ENCODE measurements at places on chromosomes 7 and 10.

- DNase-seq: peak; percentile 35
Measured at GRCh38 chr10:112375721-112376395, 1.9 kb downstream of the ACSL5 start.

DNA sequence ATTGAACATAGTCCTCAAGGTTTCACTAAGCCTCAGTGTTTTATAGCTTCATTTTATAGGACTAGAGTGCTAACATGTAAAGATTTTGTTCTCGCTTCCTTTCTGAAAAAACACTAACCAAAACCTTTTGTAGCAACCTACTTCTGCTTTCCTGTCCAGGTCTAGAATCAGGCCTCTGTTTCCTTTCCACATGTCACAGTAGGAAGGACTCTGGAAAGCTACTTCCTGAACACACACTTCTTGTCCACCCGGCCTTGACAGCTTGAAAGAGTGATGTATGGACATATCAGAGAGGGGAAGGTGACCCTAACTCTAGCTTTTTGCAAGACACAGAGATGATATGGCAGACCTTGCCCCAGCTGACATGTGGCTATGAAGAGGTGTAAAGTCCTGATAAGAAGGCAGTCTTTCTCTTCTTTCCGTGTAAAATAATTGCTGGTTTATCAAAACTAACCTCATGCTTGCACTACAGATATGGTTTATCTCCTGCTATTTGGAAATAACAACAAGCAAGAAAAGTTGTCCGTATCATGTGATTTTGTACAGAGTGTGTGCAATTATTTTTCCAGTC is 175.4 kb downstream of the SKAP2 start:
- no peak for DNase-seq

- no peak for DNase-seq
Measured at GRCh38 chr7:88758381-88759229, 895 bp upstream of the ZNF804B start.

- DNase-seq: no peak
Measured at GRCh38 chr10:25552283-25552919, 377.6 kb downstream of the GPR158 start.

DNA sequence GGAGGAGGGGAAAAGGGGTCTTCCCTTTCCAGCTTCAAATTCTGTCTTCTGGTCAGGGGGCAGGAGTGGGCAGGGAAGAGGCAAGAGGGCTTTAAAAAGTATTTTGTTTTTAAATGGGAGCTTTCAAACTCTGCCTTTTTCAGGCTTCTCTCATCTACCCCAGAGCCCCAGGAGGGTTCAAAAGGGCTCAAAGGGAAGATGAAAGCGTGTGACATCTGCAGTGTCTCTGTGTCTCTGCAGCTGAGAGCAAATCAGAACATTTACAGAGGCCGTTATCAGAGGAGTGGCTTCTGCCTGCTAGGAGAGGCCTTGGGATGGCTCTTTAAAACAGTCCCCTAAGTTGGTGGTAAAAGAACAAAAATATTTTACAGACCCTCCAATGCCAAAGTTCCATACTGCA is 30.3 kb downstream of the TRIM8 start:
- DNase-seq: no peak

GRCh38 chr7:90563286-90563685 is 32.8 kb upstream of the CDK14 start:
- no peak for DNase-seq

DNA sequence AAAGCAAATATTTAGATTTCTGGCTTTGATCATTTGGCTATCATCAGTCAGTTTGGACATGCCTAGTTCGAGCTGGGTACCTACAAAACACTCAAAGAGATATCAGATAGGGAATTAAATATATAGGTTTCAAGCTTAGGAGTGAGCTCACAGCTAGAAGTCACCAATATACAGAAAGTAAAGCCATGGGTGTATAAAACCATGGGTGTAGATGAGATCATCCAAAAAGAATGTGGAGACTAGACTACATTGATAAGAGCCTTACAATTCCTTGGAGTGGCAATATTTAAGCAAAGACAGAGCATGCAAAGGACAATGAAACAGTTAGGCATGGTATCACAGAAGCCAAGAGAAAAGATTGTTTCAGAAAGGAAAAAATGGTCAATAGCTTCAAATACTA is 7.2 kb upstream of the RALA start:
- no peak for DNase-seq

GRCh38 chr7:134625550-134625949 is 21.1 kb upstream of the BPGM start:
- DNase-seq: no peak

DNA sequence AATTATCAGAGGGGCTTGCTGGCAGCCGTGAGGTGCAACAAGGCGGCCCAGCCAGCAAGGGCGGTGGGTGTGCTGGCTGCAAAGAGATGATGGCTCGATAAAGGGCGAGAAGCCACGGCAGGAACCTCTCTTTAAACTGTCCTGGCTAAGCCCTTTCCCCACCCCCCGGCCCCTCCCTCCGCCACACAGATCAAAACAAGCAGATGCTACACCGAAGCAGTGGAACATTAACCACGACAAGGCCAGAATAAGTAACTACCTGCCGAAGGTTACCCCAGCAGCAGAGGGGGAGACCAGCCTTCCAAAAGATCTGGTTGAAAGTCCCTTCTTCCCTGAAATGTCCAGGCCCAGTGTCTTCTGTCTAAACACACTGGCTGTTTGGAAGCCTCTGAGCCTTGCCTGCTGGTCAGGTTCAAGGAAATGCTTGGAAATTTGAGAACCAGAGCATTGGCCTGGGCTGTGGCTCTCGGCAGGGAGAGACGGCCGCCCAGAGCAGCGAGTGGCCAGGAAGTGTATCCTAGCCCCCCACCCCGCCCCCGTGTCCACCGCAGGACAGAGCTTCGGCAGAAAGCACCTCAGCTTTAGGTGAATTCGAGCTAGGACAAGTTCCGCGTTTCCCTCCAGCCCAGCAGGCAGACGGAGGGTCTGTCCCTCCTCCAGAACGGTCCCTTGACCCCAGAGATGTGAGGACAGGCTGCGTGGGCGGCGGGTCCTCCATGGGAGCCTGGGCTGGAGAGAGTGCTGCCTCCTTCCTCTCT is 2.1 kb downstream of the FAM20C start:
- no peak for DNase-seq

DNA sequence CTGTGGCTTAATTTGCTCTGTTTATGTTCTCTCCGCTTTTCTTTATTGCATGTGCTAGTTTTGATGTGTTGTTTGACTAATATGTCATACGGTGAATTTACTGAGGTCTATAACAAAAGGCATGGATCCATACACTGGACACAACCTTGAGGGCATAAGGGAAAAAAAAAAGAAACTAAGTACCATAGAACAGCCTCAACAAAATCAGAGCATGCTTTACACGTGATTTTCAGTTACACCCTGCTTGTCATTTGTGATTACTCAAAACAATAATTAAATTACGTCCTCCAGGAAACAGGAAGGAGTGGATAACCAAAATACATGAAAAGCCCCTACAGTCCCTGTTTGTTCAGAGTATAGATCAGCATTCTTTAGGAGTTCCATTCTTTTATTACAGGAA is 150.5 kb downstream of the CRPPA start:
- DNase-seq: no peak

DNA sequence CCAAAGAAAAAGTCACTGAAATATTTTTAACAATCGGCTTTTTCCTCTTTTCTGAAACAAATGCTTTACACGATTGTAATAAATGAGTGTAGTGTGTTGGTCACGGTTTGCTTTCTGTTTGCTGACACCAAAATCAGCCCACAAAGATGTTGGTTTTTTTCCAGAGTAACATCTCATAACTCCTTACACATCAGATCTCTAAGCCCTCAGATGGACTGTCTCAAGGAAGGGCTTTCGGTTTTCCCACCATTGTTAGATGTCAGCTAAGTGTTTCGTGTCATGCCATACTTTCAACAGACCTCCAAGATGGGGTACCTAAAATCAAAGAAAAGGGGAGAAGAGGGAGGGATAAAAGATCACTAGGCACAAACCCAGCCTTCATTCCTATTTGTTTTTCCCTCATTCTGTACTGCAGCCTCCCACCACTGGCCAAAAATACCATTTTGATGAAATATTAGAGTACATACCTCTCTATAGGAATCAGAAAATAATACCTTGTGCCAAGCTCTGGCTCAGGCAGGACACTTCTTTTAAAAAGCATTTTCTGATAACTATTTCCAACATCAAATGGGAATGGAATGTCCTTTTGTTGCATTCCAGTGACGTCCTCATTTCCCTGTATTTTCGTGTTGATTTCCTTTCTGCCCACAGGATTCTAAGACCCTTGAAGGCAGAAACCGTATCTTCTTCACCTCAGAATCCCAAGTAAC is 159.1 kb downstream of the DGKI start:
- no peak for DNase-seq
